Panc1 (cell line): ENCODE measurements at places on chromosomes 12 and 14.
A peak's percentile ranks its signal among the peaks of the same experiment; 100 is the strongest.

GRCh38 chr14:54738009-54738408 is 164.6 kb downstream of the GCH1 start:
- DNase-seq = no peak

GRCh38 chr14:105089746-105090492 is 24.7 kb upstream of the GPR132 start:
- no peak for DNase-seq

- DNase-seq = peak; percentile 67
Measured at GRCh38 chr12:68565391-68565903, 45.3 kb upstream of the RAP1B start.

GRCh38 chr14:67010602-67011001 is 178.6 kb upstream of the GARIN2 start:
- DNase-seq = no peak

- no peak for DNase-seq
Measured at GRCh38 chr12:33529031-33529430, 89.4 kb upstream of the SYT10 start.

DNA sequence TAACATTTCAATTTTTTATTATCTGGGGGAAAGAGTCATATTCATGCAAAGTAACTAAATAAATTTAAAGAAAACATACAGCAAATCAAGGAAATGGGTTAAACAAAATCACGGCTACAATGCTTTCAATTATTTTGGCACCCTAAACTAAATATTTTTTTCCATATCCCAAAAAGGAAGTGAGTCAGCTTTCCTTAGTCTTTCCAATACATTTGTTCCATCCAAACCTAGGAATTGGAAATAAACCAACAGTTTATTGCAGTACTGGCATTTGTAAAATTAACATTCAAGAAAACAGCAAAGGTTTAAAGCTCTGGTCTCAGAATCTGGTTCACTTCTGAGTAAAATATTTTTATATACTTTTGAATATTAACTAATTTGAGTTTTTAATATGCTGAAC is 89.2 kb downstream of the BCL2L14 start:
- DNase-seq = no peak

DNA sequence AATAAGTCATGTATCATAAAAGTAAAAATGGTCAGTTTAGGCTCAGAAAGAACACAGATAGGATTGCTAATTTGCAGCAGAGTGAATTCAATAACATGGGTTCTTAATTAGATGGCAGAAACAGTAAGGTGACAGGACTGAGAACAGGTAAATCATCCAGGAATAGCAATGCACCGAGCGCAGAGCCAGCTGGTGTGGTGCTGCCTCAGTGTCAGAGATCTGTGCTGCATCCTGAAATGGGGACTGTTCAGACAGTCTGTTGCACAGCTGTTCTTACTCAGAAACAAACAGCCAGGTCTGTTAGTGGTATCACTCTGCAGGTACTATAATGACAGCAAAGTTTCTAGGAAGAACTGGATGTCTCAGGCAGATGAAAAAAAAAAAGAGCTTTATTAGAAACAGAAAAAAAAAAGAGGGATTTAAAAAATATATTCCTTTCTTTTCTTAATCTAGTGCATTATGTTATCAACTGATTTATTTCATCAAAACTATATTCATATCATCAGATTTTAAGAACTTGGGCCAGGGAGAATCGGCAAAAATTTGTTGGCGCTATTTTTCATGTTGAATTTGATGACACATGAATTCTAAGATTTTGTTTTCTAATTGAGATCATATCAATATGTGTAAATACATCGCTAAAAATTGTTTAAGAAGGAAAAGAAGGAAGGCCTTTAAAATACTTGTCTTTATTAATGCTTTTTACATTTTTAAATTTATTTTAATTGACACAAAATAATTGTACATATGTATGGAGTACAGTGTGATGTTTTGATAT is 501.8 kb downstream of the PRKD1 start:
- no peak for DNase-seq

- DNase-seq = no peak
Measured at GRCh38 chr14:28776482-28777266, 10.1 kb downstream of the FOXG1 start.

DNA sequence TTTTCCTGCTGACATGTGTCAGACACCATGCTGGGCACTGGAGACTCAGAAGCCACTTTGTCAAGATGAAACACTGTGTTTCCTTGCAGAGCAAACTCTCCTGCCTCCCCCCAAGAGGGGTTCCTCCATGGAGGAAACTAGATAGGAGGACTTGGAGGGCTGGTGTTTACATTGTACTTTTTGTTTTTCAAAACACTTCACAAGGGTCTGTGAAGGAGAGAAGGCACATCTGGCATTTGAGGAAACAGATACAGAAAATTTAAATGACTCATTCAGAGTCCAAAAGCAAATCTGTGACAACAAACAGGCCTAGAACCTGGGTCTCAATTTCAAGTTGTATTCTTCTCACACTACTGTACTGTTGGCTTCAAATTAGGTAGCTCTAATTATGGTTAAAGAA is 6.7 kb upstream of the CDKL1 start:
- no peak for DNase-seq

GRCh38 chr14:90523544-90523943 is 126.7 kb downstream of the CALM1 start:
- DNase-seq = no peak

GRCh38 chr12:132362996-132363660 is 33.7 kb upstream of the GALNT9 start:
- no peak for DNase-seq

GRCh38 chr14:91732859-91733477 is 1.1 kb upstream of the CATSPERB start:
- DNase-seq = no peak

- no peak for DNase-seq
Measured at GRCh38 chr12:49260571-49261363, 4.1 kb upstream of the TUBA1C start.

GRCh38 chr12:124842073-124842749 is 21.5 kb downstream of the SCARB1 start:
- DNase-seq = no peak

DNA sequence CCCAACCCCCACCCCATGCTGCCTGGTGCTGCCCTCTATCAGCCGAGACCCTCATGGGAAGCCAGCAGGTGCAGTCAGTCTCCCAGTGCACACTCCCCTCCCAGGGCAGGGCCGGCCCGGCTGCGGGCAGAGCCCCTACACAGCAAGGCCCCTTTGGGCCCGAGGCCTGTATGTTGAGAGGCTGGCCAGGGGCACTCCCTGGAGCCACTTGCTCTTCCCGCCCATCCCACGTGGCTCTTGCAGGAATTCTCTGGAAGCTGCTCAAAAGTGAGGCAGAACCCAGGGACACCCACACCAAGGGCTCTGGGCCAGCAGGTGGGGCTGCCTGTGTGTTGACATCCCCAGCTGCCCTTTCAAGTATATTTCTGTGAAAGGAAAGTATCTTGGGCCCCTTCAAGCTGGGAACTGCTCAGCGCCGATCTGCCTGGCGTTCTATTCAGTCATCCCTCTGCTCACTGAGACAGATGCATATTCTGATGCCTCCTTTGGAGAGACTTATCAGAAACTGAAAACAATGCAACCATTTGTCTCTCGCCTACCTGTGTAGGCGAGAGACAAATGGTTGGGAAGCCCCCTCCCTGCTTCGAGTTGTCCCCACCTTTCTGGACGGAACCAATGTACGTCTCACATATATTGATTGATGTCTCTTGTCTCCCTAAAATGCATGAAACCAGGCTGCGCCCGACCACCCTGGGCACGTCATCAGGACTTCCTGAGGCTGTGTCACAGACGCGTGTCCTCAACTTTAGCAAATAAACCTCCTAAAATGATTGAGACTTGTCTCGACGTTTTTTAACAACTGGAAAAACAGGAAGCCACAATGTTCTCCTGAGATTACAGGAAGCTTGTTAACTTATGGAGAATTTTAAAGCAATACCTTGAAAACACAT is 6.0 kb downstream of the GPR132 start:
- no peak for DNase-seq

DNA sequence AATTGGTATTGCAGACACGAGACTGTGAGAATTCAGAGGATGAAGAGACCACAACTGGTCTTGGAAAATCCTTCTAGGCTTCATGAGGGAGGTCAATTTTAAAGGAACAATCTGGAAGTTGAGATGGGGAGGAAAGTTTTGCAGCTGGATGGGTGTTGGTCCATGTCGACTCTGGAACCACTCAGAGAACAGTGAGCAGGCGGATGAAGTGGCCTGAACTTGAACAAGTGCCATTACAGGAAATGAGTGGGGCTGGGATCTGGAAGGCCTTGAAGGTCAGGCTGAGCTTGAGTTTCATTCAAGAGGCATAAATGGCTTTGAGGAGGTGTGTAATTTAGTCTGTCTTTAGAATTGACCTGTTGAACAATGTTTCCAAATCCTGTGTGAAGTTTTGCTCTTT is 140.9 kb downstream of the GALC start:
- DNase-seq = no peak

GRCh38 chr12:113955109-113955970 is 10.8 kb downstream of the RBM19 start:
- no peak for DNase-seq

- no peak for DNase-seq
Measured at GRCh38 chr12:64265839-64266238, 43.7 kb upstream of the KICS2 start.

DNA sequence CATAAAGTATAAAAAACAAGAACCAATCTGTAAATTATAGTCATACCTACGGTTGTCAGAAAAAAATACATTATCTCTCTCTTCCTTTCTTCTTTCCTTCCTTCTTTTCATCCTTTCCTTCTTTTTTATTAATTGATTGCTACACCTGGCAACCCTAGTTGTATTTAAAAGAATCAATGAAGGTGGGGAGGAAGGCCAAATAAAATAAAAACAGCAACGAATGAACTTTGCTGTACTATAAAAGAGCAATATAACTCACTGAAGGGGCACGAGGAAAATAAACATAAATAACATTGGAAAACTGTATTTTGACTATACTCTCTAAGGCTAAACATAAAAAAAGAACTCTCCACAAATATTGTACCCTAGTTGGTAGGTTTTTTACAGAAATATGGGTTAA is 898.2 kb upstream of the USP15 start:
- DNase-seq = no peak

GRCh38 chr12:88638966-88639760 is 58.9 kb upstream of the KITLG start:
- no peak for DNase-seq

DNA sequence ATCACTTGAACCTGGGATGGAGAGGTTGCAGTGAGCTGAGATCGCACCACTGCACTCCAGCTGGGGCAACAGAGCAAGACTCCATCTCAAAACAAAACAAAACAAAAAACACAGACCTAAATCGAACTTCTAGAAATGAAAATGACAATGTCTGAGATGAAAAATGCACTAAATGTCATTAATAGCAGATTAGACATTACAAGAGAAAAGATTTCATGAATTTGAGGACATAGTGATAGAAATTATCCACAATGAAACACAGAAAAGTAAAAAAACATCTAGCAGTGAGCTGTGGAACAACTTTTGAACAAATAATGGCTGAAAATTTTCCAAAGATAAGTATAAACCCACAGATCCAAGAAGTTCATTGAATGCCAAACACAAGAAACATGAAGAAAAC is 35.2 kb downstream of the BICDL1 start:
- DNase-seq = no peak

DNA sequence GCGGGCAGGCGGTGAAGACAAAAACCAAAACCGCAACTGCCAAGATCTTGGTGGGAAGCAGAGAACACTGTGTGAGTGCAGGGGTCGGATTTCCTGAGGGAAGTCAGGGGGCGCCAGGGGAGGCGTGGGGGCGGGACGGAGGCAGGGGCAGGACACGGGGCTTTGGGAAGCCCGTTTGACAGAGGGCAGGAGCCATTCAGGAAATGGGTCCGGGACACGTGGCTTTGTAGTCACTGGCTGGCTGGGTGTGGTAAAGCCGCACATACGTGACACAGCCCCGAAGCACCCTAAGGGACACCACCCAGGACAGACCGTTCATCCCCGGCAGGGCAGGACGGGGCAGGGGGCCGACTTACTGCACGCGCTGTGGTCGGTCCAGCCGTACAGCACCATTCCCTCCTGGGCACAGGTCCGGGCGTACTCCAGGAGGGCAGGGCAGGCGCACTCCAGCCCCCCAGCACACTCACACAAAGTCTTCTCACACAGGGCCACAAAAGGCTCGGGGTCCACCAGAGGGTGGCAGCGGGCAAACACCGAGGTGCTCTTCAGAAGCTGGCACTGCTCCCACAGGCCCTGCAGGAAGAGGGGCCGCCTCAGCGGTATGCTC is 49.4 kb downstream of the VWF start:
- no peak for DNase-seq

DNA sequence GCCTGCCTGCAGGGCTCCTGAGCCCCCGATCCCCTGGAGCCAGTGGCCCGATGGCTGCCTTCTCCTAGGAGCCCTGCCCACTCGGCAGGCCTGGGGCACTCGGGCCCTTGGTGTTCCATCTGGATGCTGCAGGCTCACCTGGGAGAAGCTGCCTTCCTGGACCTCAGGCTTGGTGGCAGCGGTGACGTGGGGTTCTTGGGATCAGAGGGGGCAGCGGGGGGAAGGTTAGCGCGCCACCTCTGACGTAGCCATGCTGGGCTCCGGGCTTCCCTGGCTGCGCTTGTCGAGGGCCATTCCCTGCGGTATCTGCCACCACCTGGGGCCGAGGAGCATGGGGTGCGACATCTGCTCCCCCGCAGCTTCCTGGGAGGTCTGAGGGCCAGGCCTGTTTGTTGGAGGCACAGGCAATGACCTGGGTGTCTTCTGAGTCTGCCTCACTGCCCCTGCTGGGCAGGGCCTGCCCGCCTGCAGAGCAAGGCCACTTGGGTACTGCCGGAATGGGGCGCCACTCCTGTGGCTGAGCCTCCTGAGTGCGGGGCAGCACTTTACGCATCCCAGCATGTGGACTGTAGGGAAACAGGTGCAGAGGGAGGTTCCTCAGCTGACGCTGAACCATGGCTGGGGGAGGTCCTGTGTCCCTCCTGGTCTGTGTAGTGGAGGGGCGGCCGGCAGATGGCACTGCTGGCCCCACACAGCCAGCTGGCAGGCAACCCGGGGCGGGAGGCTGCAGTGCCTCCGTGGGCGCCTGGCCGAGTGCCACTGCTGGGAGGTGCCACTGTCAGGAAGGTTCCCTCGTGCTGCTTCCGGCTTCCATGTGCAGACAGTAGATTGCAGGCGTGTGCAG is 20.3 kb downstream of the MTA1 start:
- DNase-seq = no peak

- DNase-seq = no peak
Measured at GRCh38 chr12:49671031-49671765, 36.0 kb downstream of the FMNL3 start.

- no peak for DNase-seq
Measured at GRCh38 chr14:21382886-21383847, 652 bp downstream of the SUPT16H start.

DNA sequence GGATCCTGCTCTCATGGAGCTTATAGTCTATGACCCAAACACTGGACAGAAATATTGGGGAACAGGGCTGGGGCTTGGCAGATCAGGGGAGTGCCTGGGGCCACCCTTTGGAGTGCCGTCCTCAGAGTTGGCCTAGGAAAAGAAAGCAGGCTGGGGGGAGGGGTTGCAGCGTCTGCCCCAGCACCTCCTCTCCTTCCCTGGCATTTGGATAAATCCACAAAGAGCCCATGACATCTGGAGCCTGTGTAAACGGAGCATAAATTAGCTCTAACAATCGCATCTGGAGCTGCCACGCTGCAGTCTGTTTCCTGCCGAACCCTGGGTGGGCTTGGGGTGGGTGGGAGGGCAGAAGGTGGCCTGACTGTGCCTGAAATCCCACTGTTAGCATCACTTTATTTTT is 63.8 kb downstream of the MVK start:
- DNase-seq = no peak

- DNase-seq = no peak
Measured at GRCh38 chr12:27434673-27435565, 11.6 kb upstream of the SMCO2 start.
